ENCODE measurements at places on chromosomes 6 and 20.

DNA sequence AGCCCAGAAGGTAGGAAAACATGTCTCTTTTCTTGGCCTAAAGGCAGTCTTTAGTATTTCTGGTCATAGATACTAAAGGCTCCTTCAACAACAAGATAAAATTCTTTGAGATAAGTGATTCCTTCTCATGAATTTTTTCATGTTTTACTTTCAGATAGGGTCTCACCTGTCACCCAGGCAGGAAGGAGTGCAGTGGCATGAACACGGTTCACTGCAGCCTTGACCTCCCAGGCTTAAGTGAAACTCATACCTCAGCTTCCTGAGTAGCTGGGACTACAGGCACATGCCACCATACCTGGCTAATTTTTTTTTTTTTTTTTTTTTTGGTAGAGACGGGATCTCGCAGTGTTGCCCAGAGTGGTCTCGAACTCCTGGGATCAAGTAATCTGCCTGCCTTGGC is 9.1 kb downstream of the PNLDC1 start:
- no peak for DNase-seq

- DNase-seq: no peak
Measured at GRCh38 chr20:568097-568652, 24.6 kb upstream of the CSNK2A1 start.

GRCh38 chr20:62918831-62919230 is 7.5 kb downstream of the DIDO1 start:
- DNase-seq: no peak

- no peak for DNase-seq
Measured at GRCh38 chr6:16722630-16723029, 38.6 kb downstream of the ATXN1 start.

DNA sequence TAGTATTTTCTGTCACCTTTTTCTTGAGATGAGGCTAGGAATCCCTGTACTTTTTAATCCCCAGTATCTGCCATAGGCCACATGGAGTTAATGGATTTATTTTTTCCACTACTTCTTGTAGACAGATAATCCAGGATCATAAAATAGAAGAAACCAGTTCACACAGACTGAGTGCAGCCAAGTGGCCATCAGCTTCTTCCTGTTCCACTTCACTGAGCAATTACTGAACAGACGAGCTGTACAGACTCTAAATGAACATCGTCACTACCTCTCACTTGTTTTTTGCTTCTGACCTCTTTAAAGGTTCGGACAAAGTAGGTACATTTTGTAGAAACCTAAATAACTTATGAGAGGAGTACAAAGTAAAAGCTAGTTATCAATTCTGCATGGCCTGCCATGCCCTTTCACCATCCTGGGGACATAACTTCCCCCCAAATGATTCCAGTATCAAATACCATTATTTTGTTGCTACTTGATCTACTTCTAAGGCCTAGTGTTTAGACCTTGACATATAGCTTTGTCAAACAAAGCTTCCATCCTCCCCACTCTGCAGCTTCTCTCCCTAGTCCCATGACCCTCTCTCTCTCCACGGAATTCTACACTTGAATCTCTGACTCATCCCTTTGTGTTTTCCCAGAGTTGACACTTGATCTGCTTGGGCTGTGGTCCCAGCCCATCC is 34.4 kb upstream of the ARHGAP18 start:
- DNase-seq: no peak

DNA sequence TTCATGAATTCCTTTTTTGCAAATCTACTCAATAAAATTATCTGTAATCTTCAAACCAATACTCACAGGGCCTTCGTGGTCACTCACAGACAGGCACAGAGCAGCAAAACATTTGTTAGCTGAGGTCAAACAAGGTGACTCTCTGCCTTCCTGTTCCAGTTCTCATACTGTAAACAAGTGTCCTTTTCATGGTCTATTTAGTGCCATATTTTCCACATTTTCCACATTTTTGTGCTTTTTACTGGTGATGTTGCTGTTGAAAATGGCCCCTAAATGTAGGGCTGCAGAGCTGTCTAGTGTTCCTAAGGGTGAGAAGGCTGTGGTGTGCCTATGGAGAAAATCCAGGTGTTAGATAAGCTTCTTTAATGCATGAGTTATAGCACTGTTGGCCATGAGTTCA is 133.1 kb upstream of the COL21A1 start:
- DNase-seq: no peak

DNA sequence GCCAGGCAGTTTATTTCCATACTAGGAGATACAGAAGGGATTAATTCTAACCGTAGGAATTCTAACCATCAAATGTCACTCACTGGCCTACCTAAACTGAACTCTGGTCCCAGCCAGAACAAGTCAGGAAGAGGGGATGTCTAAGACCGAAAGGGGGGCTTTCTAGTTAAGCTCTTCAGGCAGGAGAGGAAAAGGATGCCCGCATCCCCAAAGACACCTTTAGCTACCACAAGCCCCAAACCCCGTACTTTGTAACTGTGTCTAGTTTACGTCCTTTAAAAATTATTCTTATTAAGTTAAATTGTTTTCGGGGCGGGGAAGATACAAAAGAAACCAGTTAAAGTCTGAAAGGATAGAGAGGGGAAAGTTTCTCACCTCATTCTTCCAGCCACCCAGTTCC is 1.2 kb upstream of the ZNF76 start:
- no peak for DNase-seq

- DNase-seq: no peak
Measured at GRCh38 chr20:20664795-20665589, 47.5 kb downstream of the RALGAPA2 start.

GRCh38 chr6:110180228-110181008 is at the start of gene CDC40:
CDC40 (plus strand) TSS chr6:110180427; CDS start chr6:110180445, 18 bp downstream.
- no peak for DNase-seq

DNA sequence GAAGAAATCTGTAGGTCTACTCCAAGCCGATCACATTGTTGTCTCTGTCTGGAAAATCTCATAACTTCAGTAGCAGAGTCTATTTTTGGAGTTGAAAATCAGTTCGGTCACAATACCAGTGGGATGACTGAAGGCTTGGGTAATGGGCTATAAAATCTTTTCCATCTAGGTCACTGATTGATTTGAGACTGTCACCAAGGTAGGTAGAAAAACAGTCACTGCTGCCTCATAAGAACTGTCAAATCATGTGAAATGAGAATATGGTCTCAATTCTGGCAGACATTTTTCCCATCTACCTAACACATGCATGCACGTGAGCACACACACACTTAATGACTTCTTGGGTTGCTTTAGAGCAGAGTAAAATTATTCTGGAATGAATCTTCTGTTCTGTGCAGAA is 1162.8 kb upstream of the CITED2 start:
- DNase-seq: no peak

GRCh38 chr6:135651964-135652755 is 154.6 kb upstream of the AHI1 start:
- no peak for DNase-seq

GRCh38 chr20:50330504-50331313 is 140.1 kb downstream of the CEBPB start:
- DNase-seq: no peak

DNA sequence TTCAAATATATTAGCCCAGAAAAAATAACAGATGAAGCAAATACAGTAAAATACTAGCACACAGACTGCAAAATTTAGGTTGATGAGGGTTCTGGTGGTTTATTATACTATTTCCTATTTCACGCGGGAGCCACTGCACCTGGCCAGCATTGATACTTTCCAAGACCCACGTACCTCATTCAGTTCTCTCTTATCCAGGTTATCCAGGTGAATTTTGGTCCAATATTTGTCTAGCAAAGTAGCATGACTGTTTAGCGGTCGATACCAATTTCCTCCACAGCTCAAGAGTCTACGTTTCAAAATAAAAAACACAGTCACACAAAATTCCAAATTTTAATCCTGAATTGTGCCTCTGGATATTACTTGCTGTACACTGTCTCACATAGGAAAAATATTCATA is 34.8 kb downstream of the MDN1 start:
- DNase-seq: no peak

- no peak for DNase-seq
Measured at GRCh38 chr6:74073999-74074398, 378.0 kb downstream of the CD109 start.
